ENCODE measurements at places on chromosomes 7 and 10.

GRCh38 chr7:151658778-151659177 lies 139.1 kb upstream of the RHEB start:
- DNase-seq, result no peak

- no peak for DNase-seq
Measured at GRCh38 chr7:35261476-35262285, 7.8 kb upstream of the TBX20 start.

GRCh38 chr7:99451936-99452335 lies 13.2 kb downstream of the CPSF4 start:
- DNase-seq, result no peak

DNA sequence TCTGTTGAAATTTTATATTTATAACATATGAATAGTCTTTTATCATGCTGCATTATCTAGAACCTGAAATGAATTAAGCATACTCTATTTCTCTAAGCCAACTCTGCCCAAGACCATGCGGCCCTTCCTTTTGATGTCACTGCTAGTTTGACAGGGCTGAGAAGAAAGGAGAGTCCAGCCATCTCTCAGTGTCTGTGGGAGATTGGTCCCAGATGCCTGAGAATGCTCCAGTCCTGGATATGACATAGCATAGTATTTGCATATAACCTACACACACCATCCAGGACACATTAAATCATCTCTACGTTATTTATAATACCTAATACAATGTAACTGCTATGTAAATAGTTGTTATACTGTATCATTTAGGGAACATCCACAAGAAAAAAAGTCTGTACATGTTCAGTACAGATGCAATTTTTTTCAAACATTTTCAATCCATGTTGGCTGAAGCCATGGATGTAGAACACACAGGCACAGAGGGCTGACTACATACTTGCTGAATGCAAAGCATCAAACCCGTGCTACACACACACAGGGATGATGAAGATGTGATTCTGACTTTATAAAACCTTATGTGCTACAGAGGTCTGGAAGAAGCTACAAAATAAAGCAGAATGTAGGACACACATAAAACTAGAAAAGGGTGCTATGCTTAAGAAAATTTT lies 315.4 kb downstream of the PARD3 start:
- no peak for DNase-seq

- no peak for DNase-seq
Measured at GRCh38 chr7:43117095-43117494, 4.6 kb downstream of the HECW1 start.

DNA sequence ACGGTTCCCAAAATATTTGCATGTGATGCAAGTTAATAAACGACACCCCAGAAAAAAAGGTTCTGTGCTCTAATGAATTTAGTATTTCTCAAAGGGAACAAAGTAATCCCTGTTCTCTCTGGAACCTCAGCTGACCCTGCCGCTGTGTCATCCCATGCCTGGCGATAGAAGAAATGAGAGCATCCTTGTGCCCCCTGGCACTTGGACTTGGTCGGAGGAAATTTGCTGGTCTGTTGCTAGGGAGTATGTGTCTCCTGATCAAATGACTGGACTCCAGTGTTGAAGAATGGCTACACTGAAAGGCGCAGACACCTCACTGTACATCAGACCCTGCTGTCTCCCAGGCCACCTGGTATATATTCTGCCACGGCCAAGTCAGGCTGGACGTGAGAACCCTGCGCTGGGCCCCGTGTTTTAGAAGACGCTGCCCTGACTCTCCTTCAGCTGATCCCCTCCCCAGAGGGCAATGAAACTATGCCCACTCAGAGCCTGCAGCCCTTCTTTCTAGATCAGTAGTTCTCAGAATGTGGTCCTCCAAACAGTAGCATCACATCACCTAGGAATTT lies 67.2 kb downstream of the THNSL1 start:
- DNase-seq, result no peak

DNA sequence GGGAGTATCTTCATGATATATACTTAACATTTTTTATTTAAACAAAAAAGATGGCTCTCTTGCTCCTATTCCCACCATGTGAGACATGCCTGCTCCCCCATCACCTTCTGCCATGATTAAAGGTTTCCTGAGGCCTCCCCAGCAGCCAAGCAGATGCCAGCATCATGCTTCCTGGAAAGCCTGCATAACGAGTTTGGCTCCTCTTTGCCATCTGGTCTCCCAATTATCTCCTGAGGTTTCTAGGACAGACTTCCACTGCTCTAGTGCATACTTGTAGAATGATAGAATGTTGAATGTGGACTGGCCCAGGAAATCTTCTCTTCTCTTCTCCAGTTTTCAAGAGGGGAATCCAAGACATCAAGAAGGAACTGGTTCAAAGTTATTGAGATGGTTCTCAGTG lies 45.9 kb upstream of the ELAPOR2 start:
- DNase-seq, result no peak

DNA sequence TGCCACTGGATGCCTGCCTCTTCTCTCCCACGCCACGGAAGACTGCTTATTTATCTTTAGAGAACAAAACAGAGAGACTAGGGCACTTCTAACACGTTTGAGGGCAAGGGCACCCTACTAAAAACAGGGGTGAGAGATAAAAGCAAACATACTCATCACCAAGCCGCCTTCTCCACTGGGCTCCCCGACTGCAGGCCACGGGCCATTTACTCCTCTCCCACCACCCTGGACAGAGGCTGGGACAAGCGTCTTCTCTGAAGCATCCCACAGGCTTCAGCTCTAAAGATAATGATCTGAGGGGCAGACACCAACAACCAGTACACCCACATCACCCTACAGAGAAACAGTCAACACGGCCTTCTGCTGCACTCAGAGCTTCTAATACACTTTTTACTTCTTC lies 78.7 kb downstream of the CYTH3 start:
- DNase-seq, result no peak

GRCh38 chr10:63769367-63769766 lies 248.2 kb downstream of the REEP3 start:
- no peak for DNase-seq

DNA sequence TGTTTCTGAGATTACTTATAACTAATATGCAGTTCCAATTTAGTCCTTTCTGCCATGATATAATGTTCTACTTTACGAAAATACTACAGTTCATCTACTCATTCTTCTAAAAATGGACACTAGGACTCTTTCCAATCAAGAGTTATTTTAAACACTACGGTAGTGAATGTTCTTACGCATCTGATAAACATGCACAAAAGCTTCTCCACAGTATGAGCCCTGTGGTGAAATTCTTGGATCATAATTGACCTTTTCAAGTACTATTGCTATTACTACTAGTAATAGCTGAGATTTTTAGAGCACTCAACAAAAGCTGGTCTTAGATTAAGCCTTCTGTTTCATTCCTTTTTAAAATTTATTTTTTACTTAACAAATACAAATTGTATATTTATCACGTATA lies 106.4 kb downstream of the CH25H start:
- no peak for DNase-seq

- DNase-seq, result no peak
Measured at GRCh38 chr7:747186-747585, 20.1 kb upstream of the PRKAR1B start.

GRCh38 chr10:23362879-23363792 lies 18.5 kb upstream of the C10orf67 start:
- no peak for DNase-seq

DNA sequence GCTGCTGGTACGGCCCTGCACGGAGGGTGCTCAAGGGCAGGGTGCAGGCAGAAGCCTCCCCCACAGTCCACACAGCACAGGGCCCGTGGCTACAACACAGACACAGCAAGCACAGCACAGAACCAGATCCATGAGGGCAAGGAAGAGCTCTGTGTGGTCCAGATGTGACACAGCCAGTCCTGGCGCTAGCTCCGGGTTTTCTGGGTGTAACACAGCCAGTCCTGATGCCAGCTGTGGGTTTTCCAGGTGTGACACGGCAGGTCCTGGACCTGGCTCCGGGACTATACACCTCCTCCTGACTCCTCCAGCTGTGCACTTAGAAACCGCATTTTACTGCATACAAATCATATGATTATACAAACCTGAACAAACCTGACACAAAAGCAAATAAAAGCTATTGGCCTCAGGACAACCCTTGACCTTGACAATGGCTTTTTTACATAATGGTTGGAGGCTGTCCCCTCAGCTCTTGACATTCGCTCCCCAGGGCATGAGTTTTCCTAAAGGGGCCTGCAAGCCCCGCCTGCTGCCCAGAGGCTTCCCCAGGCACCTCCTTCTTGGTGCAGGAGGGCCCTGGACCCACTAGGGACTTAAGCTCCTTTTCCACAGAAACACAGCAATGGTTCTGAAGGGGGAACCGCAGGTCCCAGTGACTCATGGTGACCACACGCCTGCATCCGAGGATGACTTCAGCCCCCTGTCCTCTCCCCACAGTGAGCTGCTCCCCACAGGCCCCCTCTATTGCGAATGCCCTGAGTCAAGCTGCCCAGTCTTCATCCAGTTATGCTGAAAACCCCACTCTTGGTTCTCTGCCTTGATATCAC lies 209.6 kb downstream of the PTPRN2 start:
- DNase-seq, result no peak

GRCh38 chr7:50688226-50688590 lies 94.5 kb downstream of the GRB10 start:
- no peak for DNase-seq

GRCh38 chr10:35942057-35942456 lies 300.0 kb upstream of the FZD8 start:
- DNase-seq, result no peak

- DNase-seq, result no peak
Measured at GRCh38 chr7:101129603-101130117, 2.8 kb downstream of the SERPINE1 start.

- no peak for DNase-seq
Measured at GRCh38 chr10:104488439-104488832, 134.8 kb downstream of the CFAP58 start.

DNA sequence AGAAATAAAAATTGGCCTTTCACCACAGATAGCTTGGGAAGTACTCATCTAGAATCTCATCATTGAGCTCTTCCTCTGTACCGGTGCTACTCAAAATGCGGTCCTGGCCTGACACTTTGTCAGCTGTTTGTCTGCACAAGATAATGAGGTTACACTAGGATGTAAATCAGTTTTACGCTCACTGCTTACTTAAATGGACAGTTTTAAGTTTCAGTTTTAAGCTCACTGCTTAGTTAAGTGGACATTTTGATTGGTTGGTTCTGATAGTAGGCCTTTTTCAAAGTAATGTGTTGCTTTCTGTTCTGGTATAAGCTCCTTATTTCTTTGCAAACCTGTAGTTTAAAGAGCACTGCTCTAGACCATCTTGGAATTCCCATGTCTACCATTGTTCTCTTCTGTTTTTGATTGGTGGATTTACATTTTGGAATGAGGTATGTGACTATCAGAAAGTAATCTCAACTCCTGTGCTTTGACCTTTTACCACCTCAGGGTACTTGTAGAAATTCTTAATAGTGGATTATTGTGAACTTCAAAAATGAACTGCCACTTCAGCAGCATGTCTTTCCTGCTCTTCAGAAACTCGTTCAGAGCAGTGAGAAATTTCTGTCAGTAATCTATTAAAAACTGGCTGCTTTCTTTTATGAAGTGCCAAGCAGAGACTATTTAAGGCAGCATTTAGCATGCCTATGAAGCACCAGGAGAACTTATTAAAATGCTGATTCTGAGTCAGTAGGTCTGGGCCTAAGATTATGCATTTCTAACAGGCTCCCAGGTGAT lies 55.0 kb downstream of the C1GALT1 start:
- no peak for DNase-seq

Measured in stimulated activated CD4-positive, alpha-beta T cell treated with anti-CD3 and anti-CD28 coated beads, Interleukin-1b, Interleukin-23, amount 100 ng/mL, for 1 hour (primary cell).